ENCODE measurements at places on chromosomes 12 and 14. TPM values are rescaled to one million over a fixed set of nuclear protein-coding genes. Genes with fewer than 3 reads are reported as not detected.
A peak's percentile ranks its signal among the peaks of the same experiment; 100 is the strongest.

DNA sequence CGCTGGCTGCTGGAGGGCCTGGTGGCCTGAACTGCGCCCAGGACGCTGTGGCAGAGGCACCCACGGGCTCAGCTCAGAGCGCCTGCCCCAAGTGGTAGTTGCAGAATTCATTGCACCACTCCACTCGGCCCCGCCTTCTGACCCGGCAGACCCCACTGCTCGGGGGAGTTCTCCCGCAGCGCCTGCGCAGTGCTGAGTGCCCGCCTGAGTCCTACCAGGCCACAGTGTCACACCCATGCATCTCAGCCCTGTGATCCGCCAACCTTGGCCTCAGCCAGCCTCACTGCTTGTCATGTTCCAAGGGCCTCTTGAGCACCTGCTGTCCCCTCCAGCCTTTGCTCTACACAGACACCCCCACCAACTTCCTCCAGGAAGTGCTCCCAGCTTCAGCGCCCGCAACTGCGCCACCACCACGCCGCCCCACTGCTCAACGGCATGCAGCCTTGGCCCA, 12.2 kb downstream of the DEGS2 start:
- no peak for DNase-seq

DNA sequence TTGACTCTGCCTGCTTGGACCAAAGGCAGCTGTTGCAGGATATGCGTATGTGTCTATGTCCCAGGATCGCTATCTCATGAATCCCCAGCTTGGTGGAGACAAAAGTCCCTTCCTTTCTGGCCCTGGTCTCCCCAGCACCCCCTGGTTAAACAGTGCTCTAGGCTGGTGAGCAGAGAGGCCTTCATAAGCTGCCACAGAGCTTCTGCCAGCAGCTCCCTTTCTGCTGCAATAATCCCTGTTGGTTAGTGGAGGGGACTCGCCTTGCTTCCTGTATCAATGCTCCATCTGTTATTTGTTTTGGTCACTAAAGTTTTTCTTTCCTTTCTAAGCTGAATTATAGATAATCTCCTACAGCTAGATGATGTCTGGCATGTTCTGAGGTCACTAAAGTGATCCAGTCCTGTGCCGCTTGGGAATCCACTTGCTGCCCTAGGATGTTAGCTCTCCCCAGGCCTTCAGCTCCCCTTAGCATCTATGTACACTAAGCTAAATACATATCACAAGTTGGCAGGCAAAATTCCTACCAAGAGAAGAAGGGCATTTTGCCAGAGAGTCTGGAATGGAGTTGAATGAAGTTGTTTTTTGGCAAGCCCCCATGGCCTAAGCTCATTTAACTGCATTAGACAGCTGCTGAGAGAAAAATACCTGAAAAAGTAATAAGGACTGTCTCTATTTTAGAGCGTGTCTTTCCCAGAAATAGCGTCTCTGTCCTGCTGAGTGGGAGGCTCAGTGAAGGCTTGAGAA, 47.8 kb downstream of the RDH12 start:
- DNase-seq, result no peak

Gene RD3L
- total RNA-seq, result not detected

- DNase-seq, result no peak
Measured at GRCh38 chr14:56212521-56212920, 94.3 kb downstream of the PELI2 start.

GRCh38 chr12:34249271-34249670, 227.0 kb downstream of the ALG10 start:
- DNase-seq, result no peak

GRCh38 chr14:33450416-33450815, 500.5 kb downstream of the EGLN3 start:
- DNase-seq, result no peak

Gene INTS13
- total RNA-seq, result 44.9 TPM

Gene CPNE6
- not detected for total RNA-seq

Gene SERPINA10
- not detected for total RNA-seq

GRCh38 chr14:94026173-94026888, at the start of gene OTUB2:
Gene OTUB2 (plus strand): TSS chr14:94026340. CDS start chr14:94026538, 198 bp downstream.
- DNase-seq, result peak; percentile 92

- no peak for DNase-seq
Measured at GRCh38 chr14:23565626-23566025, 2.0 kb downstream of the AP1G2 start.
